ENCODE measurements at places on chromosomes 6 and 20. TPM values are rescaled to one million over a fixed set of nuclear protein-coding genes. Genes with fewer than 3 reads are reported as not detected.

Gene HCRTR2
- not detected for total RNA-seq

Gene CCN6
- total RNA-seq, result not detected

Gene TRIM31
- 0.69 TPM for total RNA-seq

Gene MYL9
- 26.4 TPM for total RNA-seq

Gene BPIFB2
- not detected for total RNA-seq

Gene MEP1A
- total RNA-seq, result not detected

Gene KCNG1
- 52.5 TPM for total RNA-seq

Gene CGA
- 0.56 TPM for total RNA-seq

Gene KIZ
- 4.5 TPM for total RNA-seq

Gene BMP2
- 0.33 TPM for total RNA-seq

Gene GATA5
- 0.45 TPM for total RNA-seq

Gene CST9L
- total RNA-seq, result not detected

Gene PPIL1
- total RNA-seq, result 44.2 TPM

Gene NANP
- total RNA-seq, result 8.1 TPM

Gene L3MBTL3
- 3.0 TPM for total RNA-seq

Gene SCUBE3
- 0.05 TPM for total RNA-seq

Gene PCSK2
- total RNA-seq, result not detected

Gene TSBP1
- total RNA-seq, result not detected

Gene NKX2-2
- not detected for total RNA-seq
